Hematopoietic multipotent progenitor cell treated with erythropoietin and hydrocortisone succinate and interleukin-3 and kit ligand, for 4 days (in vitro differentiated cells): ENCODE measurements at places on chromosomes 1 and 21.

GRCh38 chr1:177629526-177629925 is 340.3 kb downstream of the SEC16B start:
- DNase-seq, result no peak

DNA sequence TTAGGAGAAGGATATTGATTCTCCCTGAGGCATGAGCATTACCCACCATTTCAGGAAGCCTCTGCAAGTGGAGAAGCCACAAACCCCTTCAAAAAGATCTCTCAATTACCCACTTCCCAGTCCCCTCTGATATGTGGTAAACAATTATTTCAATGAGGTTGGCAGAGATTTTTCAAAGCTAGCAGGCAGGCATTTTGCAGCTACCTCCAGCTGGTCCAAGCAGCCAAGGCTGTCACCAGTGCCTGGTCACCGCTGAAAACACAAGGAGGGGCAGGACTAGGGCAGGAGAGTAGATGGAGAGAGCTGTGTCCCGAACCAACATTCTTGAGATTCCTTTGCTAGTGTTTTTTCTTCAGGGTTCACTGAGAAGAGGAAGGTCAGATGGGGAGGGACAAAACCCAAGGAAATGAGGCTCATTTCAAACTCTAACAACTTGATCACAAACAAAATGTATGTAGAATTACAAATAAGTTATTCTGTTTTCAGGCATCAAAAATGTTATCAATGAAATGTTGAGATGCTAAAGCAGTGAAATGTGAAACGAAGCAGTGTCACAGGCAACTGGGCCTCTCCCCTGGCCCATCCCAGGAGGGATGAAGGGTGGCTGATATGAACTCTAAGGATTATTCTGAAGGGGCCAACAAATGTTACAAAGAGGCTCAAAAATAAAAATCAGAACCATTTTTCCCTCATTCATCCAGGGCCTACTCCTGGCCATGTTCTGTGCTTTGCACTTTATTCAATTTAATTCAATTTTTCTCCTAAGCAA is 22.3 kb downstream of the APP start:
- DNase-seq, result no peak

GRCh38 chr1:67350783-67351182 is 43.1 kb downstream of the IL12RB2 start:
- DNase-seq, result no peak

DNA sequence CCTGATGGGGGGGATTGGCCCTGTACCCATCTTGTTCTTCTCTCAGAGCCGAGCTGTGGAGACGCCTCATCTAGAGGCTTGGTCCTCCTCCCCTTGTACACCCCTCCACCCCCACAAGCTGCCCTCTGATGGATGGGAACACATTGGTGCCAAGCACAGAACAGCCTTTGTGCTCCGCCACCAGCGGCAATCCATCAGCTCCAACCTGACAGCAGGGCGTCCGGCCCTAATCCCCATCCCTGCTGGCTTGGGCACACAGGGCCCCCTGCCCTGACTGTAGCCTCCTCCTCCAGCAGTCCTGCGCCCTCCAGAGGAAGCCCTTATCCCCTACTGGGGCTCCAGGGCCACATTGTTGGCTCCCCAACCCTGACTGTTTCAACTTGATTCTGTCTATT is 3.8 kb upstream of the MYOG start:
- DNase-seq, result no peak

- no peak for DNase-seq
Measured at GRCh38 chr1:100971021-100971420, 54.6 kb downstream of the DPH5 start.

- no peak for DNase-seq
Measured at GRCh38 chr21:36169470-36170128, 13.0 kb downstream of the DOP1B start.

DNA sequence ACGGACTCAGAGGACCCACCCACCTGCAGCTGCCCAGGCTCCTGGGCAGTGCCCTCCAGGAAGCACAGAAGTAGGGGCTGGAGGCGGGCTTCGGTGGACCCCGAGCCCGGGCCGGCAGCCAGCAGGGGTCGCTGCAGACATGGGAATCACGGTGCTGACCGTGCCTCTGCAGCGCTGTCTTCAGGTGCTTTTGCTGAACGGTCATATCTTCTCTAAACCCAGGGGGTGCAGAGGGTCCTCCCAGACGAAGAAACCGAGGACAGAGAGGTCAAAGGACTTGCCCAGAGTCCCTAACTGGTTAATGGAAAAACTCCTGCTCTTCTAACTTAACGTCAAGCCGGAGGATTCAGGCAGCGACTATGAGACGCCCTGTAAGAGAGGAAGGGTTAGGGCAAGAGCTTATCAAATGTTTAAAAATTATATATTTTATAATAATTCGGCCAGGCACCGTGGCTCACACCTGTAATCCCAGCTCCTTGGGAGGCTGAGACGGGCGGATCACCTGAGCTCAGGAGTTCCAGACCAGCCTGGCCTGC is 21.5 kb upstream of the LEFTY2 start:
- DNase-seq, result peak; percentile 67

GRCh38 chr1:56032096-56032676 is 547.2 kb downstream of the PLPP3 start:
- peak; percentile 23 for DNase-seq
